ENCODE measurements at places on chromosomes 2 and 18.

DNA sequence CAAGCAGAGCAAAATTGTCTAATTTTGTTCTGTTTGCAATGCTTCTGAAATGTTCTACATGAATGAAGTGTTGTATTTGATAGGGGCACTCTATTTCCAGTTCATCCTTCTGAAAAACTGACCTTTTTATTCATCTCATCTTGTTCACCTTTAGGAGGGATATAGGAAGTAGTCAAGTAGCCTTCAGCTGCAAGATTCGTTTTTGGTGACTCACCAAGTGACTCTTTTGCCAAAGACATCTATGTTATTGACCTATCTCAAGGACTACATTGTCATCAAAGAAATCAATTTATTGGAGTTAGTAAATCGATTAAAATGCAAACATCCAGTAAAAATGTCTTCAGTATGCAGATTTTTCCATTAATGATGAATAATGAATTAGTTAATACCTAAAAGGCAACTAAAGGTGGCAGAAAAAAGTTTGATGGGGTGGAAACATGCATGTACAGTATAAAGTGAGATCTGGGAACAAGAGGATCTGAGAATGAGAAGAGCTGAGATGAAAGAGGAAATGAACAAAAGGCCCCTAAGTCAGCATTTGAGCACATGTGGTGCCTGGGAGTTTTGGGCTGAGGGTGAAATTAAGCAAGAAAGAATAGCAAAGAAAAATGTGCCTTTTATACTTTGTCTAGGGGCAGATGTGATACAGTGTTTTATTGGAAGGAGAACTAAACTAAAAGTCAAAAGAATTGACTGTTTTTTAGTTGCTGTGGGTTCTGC, 255.1 kb upstream of the LINC00305 start:
- no peak for DNase-seq

DNA sequence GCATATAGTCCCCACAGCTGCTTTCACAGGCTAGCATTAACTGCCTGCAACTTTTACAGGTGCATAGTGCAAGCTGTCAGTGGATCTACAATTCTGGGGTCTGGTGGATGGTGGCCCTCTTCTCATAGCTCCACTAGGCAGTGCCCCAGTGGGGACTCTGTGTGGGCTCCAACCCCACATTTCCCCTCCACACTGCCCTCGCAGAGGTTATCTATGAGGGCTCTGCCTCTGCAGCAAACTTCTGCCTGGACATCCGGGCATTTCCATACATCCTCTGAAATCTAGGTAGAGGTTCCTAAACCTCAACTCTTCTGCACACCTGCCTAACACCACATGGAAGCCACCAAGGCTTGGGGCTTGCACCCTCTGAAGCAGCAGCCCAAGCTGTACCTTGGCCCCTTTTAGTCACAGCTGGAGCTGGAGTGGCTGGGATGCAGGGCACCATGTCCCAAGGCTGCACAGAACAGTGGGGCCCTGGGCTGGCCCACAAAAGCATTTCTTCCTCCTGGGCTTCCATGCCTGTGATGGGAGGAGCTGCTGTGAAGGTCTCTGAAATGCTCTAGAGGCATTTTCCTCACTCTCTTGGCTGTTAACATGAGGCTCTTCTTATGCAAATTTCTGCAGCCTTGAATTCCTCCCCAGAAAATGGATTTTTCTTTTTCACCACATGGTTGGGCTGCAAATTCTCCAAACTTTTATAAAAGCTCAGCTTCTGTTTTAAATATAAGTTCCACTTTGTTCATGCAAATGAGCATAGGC, 59.3 kb downstream of the KDM3A start:
- no peak for DNase-seq

GRCh38 chr2:181367906-181368435, 89.2 kb upstream of the ITGA4 start:
- DNase-seq = no peak

GRCh38 chr18:52343138-52343537, 3.1 kb downstream of the DCC start:
- DNase-seq = peak; percentile 29

GRCh38 chr2:100919316-100919715, 82.8 kb upstream of the RPL31 start:
- DNase-seq = no peak

DNA sequence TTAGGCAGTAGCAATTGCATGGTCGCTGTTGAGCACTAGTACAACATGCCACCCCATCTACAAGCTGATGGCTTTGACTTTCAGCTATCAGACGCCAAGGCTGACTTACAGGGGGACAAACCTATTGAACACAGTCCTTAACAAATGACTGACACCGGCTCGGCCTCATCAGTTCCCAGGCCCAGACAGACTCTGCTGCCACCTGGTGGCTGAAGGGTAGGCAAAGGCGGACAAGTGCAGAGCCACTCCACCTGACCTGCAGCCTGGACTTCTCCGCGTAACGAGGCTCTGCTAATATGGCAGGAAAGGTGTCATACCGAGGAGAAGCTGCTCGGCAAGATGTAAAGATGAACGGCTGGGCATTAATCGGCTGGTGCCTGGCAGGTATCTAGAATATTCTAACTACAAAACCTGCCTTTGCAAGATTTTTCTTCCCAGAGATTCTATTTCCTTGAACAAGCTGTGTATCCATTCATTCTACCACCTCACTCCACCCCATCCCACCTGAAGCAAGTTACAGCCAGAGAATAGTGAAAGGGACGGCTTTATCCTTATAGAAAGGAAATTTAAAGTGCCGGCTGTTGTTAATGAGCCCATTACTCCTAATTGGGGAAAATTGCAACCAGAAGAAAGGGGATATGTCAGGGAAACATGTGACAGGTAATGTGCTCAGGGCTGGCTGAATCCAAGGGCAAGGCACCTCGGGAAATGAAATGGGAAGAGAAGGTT, 67.4 kb downstream of the STEAP3 start:
- peak; percentile 73 for DNase-seq

- DNase-seq = no peak
Observed at GRCh38 chr2:159317392-159318088, 31.0 kb upstream of the WDSUB1 start.

GRCh38 chr2:67888351-67889005, 174.3 kb downstream of the C1D start:
- DNase-seq = no peak

GRCh38 chr18:77803024-77803423, 553.4 kb downstream of the GALR1 start:
- DNase-seq = no peak

DNA sequence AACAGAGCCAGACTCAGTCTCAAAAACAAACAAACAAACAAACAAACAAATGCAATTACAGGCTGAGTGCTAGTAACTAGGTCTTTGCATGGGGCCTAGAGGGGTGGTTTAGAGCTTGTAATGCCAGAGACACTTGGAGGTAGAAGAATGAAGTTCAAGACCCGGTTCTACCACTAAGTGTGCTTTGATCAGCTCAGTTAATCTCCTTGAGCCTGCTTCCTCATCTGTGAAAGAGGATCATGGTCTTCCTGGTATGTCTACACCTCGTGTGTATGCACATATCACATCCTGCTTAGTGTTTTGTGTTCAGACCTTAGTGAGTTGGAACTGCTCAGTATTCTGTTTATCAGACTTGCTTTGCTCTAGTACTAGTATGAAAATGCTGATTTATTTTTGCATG, 4.8 kb upstream of the ATP6V1C2 start:
- DNase-seq = no peak

DNA sequence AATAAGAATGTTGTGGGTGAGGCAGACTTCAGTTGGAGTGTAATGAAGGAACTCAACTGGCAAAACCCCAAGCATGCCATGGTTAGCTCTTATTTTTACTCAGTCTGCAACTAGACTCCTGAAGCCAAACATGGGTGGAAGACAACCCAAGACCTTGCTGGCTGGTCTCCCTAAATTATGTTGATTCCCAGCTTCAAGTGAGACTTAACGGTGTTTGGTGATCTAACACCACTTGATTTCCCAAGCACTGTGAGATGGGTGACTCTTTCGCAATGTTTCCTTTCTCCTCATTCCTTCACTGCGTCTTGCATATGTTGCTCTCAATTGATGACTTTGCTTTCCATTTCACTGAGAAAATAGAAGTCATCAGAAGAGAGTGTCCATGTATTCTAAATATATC, 693.1 kb downstream of the DCC start:
- DNase-seq = no peak

- no peak for DNase-seq
Observed at GRCh38 chr2:120936476-120937334, 201.0 kb downstream of the GLI2 start.

- DNase-seq = no peak
Observed at GRCh38 chr18:21747764-21748693, 7.4 kb downstream of the MIB1 start.

- DNase-seq = no peak
Observed at GRCh38 chr2:203022751-203023150, 8.1 kb downstream of the NBEAL1 start.

GRCh38 chr2:175111200-175111657, 56.8 kb downstream of the ATF2 start:
- DNase-seq = peak; percentile 16

DNA sequence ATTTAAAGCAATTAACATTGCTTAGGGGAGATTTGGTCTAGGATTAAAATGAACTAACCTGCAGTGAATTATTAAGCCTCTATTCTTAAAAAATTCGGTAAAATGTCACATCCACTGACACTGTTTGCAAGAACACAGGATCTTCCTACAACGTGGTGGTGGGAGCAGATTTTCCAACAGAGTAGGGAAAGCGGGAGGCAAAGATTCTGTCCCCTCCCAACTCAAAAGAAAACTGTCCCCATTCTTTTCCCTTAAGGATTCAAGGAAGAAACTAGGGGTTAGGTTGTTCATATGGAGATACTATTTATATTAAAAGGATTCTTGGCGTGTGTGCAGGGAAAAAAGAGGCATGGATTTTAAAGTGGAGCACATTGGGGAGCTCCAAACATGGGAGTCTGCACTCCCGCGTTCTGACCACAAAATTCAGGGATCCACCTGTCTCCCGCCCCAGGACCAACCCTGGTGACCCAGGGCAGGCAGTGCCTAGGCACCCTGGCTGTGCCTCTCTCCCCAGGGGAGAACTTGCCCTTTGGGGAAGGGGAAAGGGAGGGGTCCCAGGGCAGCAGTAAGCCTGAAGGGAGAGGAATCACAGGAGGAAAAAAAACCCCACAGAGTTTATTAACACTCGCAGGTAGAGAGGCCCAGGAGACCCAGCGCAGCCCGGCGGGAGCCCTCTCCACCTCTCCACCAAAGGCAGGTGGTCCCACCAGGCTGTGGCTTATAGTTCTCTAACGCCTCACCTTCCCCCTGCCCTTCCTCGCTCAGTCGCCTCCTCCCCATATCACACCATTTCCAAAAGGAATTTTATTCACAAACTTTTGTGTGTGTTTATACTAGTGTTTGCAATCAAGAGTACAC, 2.3 kb downstream of the PTGR3 start:
- no peak for DNase-seq

GRCh38 chr18:60649842-60650536, 277.4 kb upstream of the MC4R start:
- DNase-seq = no peak

DNA sequence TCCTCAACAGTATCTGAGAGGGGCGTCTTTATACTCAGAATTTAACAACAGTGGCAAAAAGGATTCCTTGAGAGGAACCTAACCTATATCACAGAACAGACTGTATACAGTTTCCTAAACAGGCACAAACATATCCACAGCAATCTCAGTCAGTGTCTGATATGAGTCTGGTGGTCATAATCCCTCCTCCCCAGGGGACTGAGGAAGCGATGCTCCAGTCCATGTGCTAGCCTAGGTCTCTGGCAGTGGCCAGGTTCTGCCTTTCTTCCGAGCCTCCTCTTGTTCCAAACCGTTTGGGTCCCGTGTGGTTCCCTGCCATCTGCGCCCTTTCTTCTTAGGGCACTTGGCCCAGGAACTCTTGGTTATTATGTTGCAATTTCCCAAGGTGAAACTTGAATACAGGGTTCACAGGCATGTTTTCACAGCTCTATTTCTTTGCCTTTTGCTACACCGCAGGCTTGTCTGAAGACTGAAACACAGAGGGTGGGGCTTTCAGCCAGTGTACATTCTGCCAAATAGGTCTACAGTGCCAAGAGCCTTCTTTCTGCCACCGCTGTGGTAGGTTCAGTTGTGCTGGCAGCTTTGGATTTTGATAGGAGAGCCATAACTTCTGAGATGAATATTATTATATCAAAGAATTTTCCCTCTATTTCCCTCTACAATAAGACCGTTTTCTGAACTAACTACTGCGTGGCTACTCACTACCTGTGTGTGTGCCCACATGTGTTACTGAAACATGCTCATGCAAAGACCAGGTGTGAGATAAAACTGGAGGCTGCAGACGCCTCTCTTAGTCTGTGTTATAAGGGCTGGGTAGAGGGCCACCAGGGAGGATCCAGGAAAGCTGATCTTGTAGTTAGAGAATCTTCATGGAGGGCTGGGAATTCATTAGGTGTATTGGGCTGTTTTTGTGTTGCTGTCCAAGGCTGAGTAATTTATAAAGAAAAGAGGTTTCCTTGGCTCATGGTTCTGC, 75.0 kb upstream of the HAAO start:
- no peak for DNase-seq

- DNase-seq = no peak
Observed at GRCh38 chr2:9033385-9034168, 30.1 kb upstream of the MBOAT2 start.

DNA sequence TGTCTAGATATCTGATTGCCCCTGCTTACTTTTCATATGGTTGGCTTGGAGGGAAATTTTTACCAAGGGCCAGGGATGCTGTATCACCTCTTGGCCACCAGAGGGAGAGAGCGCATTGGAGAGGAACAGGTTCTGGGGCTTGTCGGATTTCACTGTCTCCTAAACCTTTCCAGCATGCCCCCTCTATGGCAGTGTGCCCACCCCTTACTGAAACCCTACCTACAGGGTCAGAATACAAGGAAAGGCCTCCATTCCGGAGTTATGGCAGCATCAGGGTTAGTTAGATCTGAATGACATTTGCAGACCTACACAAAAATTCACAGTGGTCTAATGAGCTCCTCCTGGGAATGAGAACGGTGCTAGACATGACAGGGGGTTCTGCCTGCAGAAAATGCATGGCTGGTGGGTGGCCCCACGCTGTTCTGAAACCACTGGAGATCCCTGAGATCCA, 5.8 kb downstream of the SLC14A2 start:
- DNase-seq = peak; percentile 22

GRCh38 chr2:138707392-138708074, 72.7 kb downstream of the NXPH2 start:
- DNase-seq = no peak

GRCh38 chr18:8073167-8073566, 506.1 kb downstream of the PTPRM start:
- DNase-seq = no peak

DNA sequence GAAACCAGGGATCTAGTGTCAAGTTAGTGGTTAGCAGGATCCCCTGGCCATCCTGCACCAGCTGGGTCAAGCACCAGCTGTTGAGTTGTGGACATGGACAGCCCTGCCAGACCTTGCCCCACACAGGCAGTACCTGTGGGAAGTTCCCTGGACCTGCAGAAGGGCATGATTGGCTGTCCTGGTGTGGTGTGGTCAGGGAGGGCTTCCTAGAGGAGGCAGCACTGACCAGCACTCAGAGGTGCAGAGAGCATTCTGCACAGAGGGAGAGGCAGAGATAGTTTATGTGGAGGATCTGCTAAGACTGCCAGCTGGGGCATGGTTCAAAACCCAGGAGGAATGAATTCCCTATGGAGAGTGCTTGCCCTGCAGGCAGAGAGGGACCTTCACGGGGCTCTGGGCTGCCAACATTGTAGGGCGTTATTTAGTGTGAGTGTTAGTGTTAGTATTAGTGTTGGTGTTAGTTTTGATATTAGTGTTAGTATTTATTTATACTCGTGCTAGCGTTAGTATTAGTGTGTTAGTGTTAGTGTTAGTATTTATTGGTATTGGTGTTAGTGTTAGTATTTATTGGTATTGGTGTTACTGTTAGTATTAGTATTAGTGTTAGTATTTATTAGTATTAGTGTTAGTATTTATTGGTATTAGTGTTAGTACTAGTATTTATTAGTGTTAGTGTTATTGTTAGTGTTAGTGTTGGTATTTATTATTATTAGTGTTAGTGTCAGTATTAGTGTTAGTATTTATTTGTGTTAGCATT, 31.9 kb downstream of the TWIST2 start:
- DNase-seq = no peak

All from A549 (cell line).